ENCODE measurements at places on chromosomes 3 and 15. TPM values are rescaled to one million over a fixed set of nuclear protein-coding genes. Genes with fewer than 3 reads are reported as not detected.

The PLOD2 gene
- total RNA-seq: 65.9 TPM

The A4GNT gene
- total RNA-seq: not detected

The MGLL gene
- 13.6 TPM for total RNA-seq

The TBC1D5 gene
- 82.0 TPM for total RNA-seq

The IMPG2 gene
- total RNA-seq: 0.86 TPM

The SKOR1 gene
- 0.16 TPM for total RNA-seq

The CATSPER2 gene
- 1.3 TPM for total RNA-seq

The ARRDC4 gene
- total RNA-seq: 7.7 TPM

The SERPINI2 gene
- not detected for total RNA-seq

The ZNF502 gene
- 4.6 TPM for total RNA-seq

The PAQR5 gene
- total RNA-seq: 2.8 TPM

The PCOLCE2 gene
- total RNA-seq: 122 TPM

The NPTN gene
- 107 TPM for total RNA-seq

The MYH15 gene
- total RNA-seq: 0.95 TPM

The PCSK6 gene
- total RNA-seq: 0.09 TPM

The CEMIP gene
- 27.4 TPM for total RNA-seq

The GMPS gene
- total RNA-seq: 32.7 TPM

The FRMD5 gene
- 9.3 TPM for total RNA-seq

The SCAMP5 gene
- total RNA-seq: 0.79 TPM

The CPN2 gene
- total RNA-seq: not detected

The ASTE1 gene
- total RNA-seq: 4.9 TPM

The CCR9 gene
- not detected for total RNA-seq

The PRSS50 gene
- not detected for total RNA-seq

The CDHR4 gene
- 0.43 TPM for total RNA-seq

The DUOX1 gene
- total RNA-seq: under 0.01 TPM

The SLC6A1 gene
- not detected for total RNA-seq

The RARRES1 gene
- 174 TPM for total RNA-seq

The ANKUB1 gene
- not detected for total RNA-seq

The ACOX2 gene
- total RNA-seq: 28.2 TPM

The ITPKA gene
- 5.2 TPM for total RNA-seq

The LCTL gene
- total RNA-seq: 1.0 TPM

The CSPG5 gene
- 0.09 TPM for total RNA-seq
